Caco-2 (cell line): ENCODE measurements at places on chromosomes 11 and 22. TPM values are rescaled to one million over a fixed set of nuclear protein-coding genes. Genes with fewer than 3 reads are reported as not detected.

- no peaks in the 10 kb centered on the region for H3K36me3 ChIP-seq
- H3K27ac ChIP-seq, result no peak overlapping the region
- no peak overlapping the region for H3K4me3 ChIP-seq
- no peaks in the 10 kb centered on the region for H3K4me1 ChIP-seq
- no peaks in the 10 kb centered on the region for H3K27me3 ChIP-seq
These were observed 270.7 kb downstream of the TBC1D22A start for GRCh38 chr22:47032956-47033647.

DNA sequence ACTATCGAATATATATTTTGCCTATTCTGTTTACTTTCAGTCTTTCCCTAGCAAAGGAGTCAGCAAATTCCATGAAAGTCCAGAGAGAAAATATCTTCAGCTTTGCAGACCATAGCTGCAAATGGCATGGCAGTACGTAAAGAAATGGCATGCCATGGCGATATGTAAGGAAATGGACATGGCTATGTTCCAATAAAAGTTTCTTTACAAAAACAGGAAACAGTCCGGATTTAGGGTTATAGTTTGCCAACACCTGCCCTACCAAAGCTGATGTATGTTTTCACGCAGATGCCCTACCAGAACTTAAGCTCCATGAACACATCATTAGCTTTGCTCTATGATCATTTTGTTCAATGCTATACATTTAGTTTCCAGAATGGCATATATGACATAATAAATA, 19.5 kb downstream of the KIAA0930 start:
- H3K4me1 ChIP-seq, result no peaks in the 10 kb centered on the region
- no peak for DNase-seq
- no peak overlapping the region for H3K4me3 ChIP-seq
- H3K27ac ChIP-seq, result no peak overlapping the region
- no peaks in the 10 kb centered on the region for H3K36me3 ChIP-seq

DNA sequence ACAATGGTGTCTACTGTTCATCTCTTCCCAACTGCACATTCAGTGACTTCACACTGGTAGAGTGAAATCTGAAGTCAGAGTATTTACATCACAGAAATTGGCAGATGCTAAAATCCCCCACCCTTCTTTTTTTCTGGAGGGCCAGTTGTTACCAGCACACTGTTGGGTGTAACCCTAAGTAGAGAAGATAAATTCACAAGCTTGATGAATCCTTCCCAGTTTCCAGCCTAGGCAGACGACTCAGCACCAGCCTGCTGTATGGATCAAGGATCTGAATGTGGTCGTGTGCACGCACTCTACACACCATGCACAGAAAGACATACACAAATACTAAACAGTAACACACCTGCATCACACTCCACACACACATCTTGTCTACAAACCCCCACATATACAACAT, 46.0 kb downstream of the ARRB1 start:
- no peaks in the 10 kb centered on the region for H3K36me3 ChIP-seq
- no peak overlapping the region for H3K27ac ChIP-seq
- H3K27me3 ChIP-seq, result no peaks in the 10 kb centered on the region
- no peak overlapping the region for H3K4me3 ChIP-seq
- no peak for DNase-seq

- H3K27ac ChIP-seq, result no peak overlapping the region
- no peak overlapping the region for H3K4me3 ChIP-seq
- no peaks in the 10 kb centered on the region for H3K4me1 ChIP-seq
- no peaks in the 10 kb centered on the region for H3K36me3 ChIP-seq
- DNase-seq, result no peak
These were observed 1071.2 kb downstream of the BRD1 start for GRCh38 chr22:48756146-48757111.

- no peaks in the 10 kb centered on the region for H3K36me3 ChIP-seq
- DNase-seq, result no peak
- no peak overlapping the region for H3K27ac ChIP-seq
These were observed 280.2 kb downstream of the BUD13 start for GRCh38 chr11:116492600-116492999.

DNA sequence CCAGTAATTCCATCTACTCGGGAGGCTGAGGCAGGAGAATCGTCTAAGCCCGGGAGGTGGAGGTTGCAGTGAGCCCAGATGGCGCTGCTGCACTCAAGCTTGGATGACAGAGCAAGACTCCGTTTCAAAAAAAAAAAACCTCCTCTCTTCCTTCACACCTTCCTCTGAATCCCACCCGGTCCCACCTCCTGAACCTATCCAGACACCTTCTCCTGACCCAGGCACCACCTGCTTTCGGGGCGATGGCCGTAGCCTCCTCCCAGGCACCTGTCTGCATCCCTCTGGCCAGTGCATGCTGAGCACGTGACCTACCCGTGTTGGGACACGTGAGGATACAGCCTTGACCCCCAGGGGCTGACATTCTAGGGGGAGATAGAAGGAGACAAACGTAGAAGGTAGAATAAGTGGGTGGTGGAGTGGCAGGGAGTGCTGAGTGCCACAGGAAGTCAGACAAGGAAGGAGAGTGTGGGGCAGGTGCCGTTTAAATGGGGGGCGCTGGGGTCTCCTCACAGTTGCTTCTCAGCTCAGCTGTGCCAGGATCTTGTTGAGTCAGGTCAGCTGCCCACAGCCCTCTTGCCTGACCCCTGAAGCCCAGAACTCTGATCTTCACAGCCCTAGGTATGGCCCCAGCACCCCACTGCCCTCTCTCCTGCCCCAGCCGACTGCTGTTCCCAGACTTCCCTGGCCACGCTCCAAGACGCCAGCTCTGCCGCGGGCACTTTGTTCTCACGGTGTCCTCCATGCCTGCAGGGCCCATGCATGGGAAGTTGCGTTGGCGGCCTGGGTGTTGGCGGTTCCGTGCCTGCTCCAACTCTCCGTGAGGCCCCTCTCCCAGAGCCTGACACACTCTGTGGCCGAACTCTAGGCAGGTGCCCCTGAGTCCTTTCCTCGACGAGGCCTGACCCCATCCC, 1.2 kb upstream of the MIOX start:
- H3K27ac ChIP-seq, result peak overlapping the region; percentile 66
- no peaks in the 10 kb centered on the region for H3K27me3 ChIP-seq
- H3K4me1 ChIP-seq, result peaks cover 15% of the 10 kb centered on the region
- DNase-seq, result no peak
- H3K36me3 ChIP-seq, result no peaks in the 10 kb centered on the region
- no peak overlapping the region for H3K4me3 ChIP-seq

GRCh38 chr22:31625257-31625640, 36.8 kb downstream of the PISD start:
- H3K4me1 ChIP-seq, result peaks cover 34% of the 10 kb centered on the region
- no peaks in the 10 kb centered on the region; the same call in 1 of the 2 replicates for H3K36me3 ChIP-seq
- DNase-seq, result no peak

DNA sequence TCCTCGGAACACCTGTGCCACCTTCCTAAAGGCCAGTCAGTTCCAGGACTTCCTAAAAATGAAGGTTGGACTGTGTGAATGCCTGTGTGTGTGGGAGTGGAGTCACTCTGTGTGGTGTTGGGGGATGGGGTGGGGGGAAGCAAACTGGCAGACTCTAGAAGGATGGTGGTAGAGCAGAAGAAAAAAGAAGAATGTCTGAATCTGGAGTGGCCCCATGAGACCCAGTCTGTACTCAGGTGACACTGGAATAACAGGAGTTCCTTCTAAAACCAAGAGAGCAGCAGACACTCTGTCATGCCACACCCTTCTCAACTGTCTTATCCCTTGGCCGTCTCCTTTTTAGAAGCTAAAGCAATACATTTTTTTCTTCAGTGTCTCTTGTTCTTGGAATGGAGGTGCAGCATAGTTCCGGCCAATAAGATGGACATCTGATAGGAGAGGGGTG, 82.9 kb downstream of the MAML2 start:
- H3K27ac ChIP-seq, result no peak overlapping the region
- H3K4me1 ChIP-seq, result peaks cover 28% of the 10 kb centered on the region
- H3K36me3 ChIP-seq, result no peaks in the 10 kb centered on the region

DNA sequence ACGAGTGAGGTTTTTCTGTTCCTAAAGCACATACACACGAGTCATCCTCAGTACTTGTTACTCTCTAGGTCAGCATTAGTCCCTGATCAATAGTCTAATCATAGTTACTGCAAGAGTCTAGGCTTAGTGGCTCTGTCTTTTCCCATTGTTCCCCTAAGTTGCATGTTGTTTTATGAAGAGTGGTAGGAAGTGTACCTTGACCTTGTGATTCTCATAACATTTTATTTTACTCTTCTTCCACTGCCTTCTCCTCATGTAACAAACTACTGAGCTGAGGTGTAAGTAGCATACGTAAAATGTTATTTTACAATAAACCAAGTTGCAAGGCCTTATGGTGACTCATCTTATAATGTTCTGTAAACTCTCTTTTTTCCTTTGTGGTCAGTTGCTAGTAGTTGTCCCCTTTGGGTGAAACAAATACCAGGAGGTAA, 15.0 kb downstream of the METTL15 start:
- H3K36me3 ChIP-seq, result no peaks in the 10 kb centered on the region
- H3K4me3 ChIP-seq, result no peak overlapping the region
- H3K27me3 ChIP-seq, result no peaks in the 10 kb centered on the region
- no peaks in the 10 kb centered on the region for H3K4me1 ChIP-seq

The HORMAD2 gene
- total RNA-seq, result 2.4 and 3.1 TPM in 2 replicates

The OR4S1 gene
- total RNA-seq, result not detected in 2 replicates

The CSRP3 gene
- total RNA-seq, result not detected in 2 replicates
